ENCODE measurements at places on chromosomes 2 and 18.

DNA sequence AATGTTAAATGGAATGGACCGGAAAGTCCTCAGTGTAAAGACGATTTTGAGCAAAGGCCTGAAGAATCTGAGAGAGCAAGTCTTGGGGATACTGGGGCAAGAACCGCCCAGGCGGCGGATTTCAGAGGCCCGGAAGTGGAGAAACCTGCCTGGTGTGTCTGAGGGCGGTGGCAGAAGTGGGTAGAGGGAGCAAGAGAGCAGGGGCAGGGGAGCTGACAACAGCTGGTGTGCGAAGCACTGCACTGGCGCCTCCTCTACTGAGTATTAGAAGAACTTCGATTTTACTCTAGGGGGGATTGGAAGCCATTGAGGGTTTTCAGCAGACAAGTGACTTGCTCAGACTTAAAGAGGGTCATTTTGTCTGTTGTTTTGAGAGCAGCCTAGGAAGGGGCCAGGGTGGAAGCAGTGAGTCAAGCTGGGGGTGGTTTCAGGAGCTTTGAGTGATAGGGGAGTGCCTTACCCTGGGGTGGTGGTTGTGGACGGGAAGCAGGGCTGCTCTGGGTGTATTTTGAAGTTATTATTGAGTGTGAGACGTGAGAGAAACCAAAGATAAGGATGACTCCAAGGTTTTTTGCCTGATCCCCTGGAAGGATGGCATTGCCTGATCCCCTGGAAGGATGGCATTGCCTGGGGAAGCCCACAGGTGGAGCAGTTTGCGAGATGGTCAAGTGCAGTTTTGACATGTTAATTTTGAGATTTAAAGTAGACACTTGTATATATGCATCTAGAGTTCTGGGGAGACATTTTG lies 52.5 kb downstream of the ZNF236 start:
- no peak for DNase-seq

DNA sequence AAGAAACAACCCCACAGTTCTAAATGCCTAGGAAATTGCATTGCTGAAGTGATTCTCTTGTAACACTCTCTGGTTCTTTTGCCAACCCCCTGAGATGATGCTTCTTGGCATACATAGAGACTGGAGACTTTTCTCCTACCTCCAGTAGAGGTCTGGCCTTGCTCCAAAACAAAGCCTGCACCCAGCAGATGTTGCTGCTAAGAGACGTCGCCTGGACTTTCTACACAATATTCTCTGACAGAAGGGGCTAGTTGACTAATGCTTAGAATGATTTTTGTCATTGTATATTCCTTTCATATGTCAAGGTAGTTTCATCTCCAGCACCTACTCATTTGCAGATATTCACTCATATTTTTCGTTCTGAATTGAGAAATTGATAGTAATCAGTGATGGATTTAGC lies 24.6 kb downstream of the SOWAHC start:
- DNase-seq = no peak

DNA sequence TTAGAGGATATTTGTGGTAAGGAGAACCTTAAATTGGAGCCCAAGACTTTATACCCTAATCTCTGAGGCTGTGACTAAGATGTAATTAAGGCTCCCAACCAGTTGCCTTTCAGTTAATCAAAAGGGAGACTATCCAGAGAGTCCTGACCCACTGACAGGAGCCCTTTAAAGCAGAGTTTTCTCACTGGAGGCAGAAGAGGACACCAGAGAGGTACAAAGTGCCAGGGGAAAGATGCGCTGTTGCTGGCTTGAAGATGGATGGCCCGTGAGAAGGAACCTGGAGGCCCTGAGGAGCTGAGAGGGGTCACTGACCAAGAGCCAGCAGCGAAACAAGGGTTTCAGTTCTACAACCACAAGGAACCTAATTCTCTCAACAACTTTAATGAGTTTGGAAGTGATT lies 137.3 kb downstream of the TMEM131 start:
- DNase-seq = no peak

DNA sequence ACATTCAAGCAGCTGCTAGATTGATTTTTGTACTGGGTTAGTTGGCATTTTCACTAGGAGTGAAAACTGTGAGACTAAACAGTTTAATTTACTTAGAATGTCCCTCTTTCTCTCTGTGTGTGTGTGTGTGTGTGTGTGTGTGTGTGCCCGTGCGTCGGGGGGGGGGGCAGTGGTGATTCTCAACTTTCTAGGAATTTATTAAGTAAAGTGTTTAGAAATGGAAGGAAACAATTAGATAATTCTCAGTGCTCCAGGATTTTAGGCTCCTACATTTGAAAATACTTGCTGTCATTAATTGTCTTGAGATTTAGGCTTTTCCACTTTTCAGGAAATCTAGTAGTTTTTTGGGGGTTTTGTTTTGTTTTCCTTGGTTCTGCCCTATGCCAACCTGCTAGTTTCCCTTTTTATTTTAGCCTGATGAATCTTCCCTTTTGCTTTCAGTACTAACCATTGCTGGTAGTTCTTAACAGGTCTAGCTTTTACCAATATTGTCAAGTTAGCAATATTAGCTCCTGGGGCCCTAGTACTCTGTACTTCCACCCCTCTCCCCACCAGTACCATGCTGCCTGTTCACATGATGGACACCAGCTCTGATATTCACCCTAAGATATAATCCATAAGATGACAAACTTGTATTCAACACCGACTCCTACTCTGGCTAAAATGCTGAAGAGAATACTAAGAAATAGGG lies 4.9 kb downstream of the EPAS1 start:
- no peak for DNase-seq

- DNase-seq = no peak
These were observed 92.4 kb upstream of the COPS8 start for GRCh38 chr2:236993286-236993685.

DNA sequence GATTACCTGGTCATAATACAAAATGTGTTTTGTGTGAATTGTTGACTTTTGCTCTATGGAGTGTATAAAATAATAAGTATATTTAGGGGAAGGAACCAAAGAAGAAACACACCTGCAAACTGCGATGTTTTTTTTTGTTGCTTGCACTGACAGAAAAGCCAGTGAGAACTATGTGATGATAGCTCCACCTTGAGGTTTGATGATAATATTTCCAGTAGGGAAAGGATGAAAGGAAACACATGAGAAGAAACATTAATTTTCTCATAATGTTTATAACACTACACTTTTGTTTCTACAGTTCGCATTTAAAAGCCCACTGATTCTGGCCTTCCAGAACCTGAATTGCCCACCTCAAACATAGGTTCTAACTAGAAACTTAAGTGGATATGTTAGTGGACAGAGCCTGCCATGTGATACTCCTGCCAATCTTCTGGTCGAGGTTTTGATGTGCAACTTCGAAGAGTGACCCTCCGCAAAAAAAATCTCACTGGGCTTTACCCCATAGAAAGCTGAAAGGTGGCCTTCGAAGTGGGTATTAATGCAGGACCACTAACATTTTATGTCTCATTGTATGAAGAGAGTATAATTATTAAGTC lies 476.4 kb upstream of the SPHKAP start:
- no peak for DNase-seq

- DNase-seq = no peak
These were observed 62.4 kb downstream of the SATB2 start for GRCh38 chr2:199395311-199395710.

Data from H54 (cell line).